ENCODE measurements at places on chromosomes 12 and 14. TPM values are rescaled to one million over a fixed set of nuclear protein-coding genes. Genes with fewer than 3 reads are reported as not detected.

- DNase-seq = no peak
Observed at GRCh38 chr12:68159681-68160304, at the start of gene IFNG. TSS of gene IFNG (minus strand) at chr12:68159740. CDS start at chr12:68159615, 125 bp downstream.

DNA sequence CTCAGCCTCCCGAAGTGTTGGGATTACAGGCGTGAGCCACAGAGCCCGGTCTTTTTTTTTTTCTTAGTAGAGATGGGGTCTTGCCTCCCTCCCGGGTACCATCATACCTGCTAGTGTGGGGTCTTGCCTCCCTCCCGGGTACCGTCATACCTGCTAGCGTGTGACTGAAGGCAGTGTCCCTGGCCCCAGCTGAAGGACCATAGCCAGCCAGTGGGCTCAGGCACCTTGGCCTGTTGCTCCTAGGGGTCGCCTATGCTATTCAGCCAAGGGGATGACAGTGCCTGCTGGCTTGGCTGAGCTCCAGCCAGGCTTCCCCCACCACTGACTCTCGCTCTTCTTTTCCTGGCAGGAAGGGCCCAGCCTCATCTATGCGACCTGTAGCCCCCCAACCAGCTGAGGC lies 10.5 kb upstream of the BLTP3B start:
- no peak for DNase-seq

- DNase-seq = no peak
Observed at GRCh38 chr12:58233886-58234285, 292.5 kb downstream of the ATP23 start.

- no peak for DNase-seq
Observed at GRCh38 chr14:100636559-100636958, 49.3 kb upstream of the BEGAIN start.

GRCh38 chr12:104108755-104109445 lies 29.1 kb downstream of the NFYB start:
- DNase-seq = peak; percentile 75

Gene CD4
- total RNA-seq = 0.42 TPM

DNA sequence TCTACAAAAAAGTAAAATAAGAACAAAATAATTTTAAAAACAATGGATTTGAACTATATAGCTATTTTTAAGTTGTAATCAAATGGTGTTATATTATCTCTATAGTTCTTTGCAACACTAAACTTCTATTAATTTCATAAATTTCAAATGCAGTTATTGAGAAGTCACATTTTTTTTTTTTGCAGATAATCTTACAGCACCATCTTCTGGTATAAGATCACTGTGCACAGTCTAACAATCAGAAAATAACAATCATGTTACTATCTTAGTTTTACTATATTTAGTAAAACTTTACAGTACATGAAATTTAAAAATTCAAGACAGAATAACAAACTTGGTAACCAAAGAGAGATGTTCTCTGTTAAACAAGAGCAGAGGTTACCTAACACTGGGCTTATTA lies 40.6 kb downstream of the GXYLT1 start:
- DNase-seq = no peak

Gene SLC2A14
- not detected for total RNA-seq

GRCh38 chr12:104958001-104958804 lies at the start of gene SLC41A2:
TSS of gene SLC41A2 (minus strand) at chr12:104958290. CDS start at chr12:104928527, 29,763 bp downstream.
- peak; percentile 83 for DNase-seq

DNA sequence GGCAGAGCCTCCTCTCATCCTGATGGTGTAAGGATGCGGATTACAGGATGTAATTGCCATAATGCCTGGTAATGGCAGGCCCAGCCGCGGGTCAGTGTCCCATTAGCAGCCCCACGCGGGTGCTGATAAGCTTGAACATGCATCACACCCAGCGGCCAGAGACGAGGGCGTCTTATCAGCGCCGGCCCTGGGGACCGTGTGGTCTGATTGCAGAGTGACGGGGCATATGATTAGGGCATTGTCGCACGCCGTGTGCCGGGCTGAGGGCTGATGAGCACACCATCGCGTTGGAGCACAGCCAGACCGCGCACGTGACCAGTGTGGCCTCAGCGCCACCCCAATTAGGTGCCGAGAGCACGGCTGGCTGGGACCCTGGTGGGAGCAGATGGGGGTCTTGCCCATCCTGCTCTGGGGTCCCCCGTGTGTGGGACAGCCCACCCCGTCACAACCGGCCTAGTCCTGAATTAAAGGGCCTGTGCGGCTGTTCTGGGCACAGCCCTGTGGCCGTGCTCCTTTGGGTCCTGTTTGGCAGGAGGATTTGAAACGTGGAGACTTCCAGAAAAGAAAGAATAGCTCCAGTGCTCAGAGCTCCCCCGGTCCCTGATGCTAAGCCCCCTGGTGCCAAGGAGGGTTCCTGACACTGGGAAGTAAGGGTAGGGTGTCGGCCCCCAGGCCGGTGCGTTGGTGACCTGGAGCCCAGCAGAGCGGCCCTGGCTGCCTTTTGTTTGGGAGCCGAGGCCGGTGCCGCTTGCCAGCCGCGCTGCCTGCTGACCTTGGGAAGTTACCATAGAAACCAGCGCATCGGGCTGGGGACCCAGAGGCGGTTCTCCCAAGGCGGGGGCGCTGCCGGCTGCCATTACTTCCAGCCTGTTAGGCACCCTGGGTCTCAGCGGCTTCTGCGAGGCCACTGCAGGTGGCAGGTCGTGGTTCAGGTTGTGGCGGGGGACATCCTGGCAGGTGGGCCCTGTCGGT lies 20.7 kb downstream of the KIF26A start:
- DNase-seq = no peak

Gene METAP2
- 127 TPM for total RNA-seq

Gene ATXN7L3B
- 28.1 TPM for total RNA-seq

Gene GRIN2B
- total RNA-seq = 14.2 TPM

Gene ANAPC7
- 55.9 TPM for total RNA-seq

DNA sequence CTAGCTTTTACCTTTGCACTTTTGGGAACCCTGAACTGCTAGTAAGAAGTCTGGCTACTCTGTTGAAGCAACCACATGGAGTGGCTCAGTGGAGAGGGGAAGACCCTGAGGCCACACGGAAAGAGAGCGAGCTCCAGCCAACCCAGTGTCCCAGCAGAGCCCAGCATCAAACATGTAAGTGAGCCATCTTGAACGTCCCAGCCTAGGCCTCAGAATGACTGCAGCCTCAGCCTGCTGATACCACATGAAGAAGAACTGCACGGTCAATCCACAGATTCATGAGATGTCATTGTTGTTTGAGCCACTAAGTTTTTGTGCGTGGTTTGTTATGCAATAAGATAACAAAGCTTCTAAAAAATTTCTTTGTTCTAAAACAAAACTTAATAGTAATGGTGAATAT lies 40.2 kb downstream of the TFCP2 start:
- DNase-seq = no peak

Gene TSPAN8
- total RNA-seq = 0.76 TPM

GRCh38 chr14:44961151-44961553 lies 595 bp downstream of the KLHL28 start:
- DNase-seq = no peak

DNA sequence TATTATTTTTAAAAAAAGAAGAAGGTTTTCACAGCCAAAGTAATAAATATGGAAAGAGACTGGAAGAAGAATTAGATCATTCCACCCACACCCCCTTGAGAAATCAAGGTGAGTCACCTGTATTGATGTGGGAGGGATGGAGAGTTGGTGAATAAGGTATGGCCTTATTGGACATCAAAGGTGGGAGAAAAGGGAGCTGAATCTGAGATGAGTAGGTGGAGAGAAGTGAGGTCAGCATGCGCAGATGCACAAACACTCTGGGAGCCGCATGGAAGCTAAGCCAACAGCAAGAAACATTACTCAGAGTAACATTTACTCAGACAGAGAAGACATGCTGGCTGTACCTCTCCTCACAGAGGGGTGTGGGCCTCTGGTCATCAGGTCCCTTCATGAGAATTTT lies 113.1 kb upstream of the FOXG1 start:
- DNase-seq = no peak

DNA sequence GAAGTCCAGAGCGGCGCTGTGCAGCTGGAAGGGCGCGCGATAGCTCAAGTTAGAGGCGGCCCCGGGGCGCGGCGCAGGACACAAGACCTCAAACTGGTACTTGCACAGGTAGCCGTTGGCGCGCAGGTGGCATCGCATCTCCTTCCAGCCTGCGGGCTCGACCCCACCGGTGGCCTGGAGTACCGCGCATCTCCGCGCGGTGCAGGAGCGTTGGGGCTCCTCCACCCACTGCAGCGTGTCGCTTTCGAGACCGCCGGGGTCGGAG lies 553 bp downstream of the CLEC14A start:
- no peak for DNase-seq

DNA sequence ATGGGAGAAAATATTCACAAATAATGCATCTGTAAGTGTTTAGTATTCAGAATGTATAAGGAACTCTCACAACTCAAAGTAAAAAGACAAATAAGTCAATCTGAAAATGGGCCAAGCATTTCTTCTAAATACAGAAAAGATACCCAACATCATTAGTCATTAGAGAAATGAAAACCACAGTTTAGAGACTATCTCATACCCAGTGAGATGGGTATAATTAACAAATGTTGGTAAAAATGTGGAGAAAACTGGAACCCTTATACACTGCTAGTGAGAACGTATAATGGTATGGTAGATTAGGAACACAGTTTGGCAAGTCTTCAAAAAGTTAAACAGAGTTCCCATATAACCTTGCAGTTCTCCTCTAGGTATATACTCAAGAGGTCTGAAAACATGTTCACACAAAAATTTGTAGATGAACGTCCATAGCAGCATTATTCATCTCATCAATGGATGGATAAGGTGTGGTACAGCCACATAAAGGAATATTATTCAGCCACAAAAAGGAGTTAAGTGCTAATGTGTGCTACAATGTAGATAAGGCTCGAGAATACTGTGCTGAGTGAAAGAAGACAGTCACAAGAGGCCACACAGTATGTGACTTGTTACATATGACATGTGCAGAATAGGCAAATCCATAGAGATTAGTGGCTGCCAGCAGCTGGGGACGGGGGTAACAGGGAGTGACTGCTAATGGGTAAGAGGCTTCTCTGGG lies 5.9 kb downstream of the VCPKMT start:
- no peak for DNase-seq

- no peak for DNase-seq
Observed at GRCh38 chr14:69432364-69432763, 33.9 kb downstream of the SLC39A9 start.

Gene BCL11B
- 1.1 TPM for total RNA-seq

Gene SLCO1B3
- total RNA-seq = 5.4 TPM

Gene DCD
- not detected for total RNA-seq

Gene CELA1
- total RNA-seq = not detected

DNA sequence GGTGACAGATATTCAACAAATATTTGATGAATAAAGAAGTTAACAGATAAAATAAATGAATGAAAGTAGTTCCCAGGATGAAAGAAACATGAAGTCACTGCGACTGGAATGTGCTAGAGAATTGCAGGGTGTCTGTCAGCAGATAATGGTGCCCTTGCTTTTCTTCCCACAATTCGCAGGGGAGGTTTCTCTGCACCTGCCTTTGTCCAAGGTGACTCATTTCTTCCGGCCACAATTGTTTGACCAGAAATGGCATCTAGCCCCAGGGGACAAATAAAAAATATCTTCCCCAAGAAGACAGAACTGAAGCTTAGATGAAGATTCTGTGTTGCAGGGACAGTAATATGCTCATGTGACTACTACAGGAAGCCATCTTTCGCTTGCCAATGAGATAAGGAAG lies 316.1 kb upstream of the TBX3 start:
- peak; percentile 54 for DNase-seq

- DNase-seq = no peak
Observed at GRCh38 chr14:60161196-60162107, 3.7 kb downstream of the DHRS7 start.

GRCh38 chr12:24815114-24815423 lies 133.8 kb downstream of the BCAT1 start:
- no peak for DNase-seq

Measured in HCT116 (cell line).